ENCODE measurements at places on chromosomes 3 and 15. TPM values are rescaled to one million over a fixed set of nuclear protein-coding genes. Genes with fewer than 3 reads are reported as not detected.

The ARRDC4 gene
- total RNA-seq: 1.4 TPM

The PLSCR5 gene
- not detected for total RNA-seq

The SLC2A2 gene
- total RNA-seq: not detected

The TLR9 gene
- total RNA-seq: not detected

The TUBGCP4 gene
- total RNA-seq: 7.9 TPM

The CACNA1D gene
- 5.3 TPM for total RNA-seq

The SLCO3A1 gene
- 2.5 TPM for total RNA-seq

The CDCP1 gene
- total RNA-seq: not detected

The TUSC7 gene
- total RNA-seq: not detected

The SENP8 gene
- total RNA-seq: 2.1 TPM

The GPR62 gene
- total RNA-seq: not detected

The ERICH6 gene
- not detected for total RNA-seq

The NANOGP8 gene
- total RNA-seq: not detected

DNA sequence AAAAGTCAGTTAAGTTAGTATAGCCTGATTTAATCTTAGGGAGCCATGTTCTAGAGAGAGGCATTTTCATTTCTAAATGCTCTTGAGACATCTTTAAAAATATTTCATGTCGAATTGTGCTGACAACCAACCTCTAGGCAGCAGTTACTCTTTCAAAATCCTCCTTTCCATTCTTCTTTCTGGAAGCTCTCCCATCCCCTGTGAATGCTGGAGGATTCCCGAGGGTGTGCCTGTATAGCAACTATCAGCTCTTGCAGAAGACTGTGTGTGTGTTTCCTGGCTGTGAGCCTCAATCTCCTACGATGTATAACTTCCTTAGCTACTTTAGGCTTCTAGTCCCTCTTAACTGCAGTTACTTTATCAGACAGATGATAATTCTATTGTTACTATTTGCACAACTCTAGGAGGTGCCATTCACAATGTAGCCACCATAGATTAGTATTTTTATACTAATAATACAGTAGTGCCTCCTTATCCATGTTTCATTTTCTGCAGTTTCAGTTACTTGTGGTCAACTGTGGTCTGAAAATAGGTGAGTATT is 250.3 kb downstream of the EDEM1 start:
- no peak for DNase-seq

- no peak for DNase-seq
These were observed 2.8 kb downstream of the C2CD4A start for GRCh38 chr15:62069551-62069950.

DNA sequence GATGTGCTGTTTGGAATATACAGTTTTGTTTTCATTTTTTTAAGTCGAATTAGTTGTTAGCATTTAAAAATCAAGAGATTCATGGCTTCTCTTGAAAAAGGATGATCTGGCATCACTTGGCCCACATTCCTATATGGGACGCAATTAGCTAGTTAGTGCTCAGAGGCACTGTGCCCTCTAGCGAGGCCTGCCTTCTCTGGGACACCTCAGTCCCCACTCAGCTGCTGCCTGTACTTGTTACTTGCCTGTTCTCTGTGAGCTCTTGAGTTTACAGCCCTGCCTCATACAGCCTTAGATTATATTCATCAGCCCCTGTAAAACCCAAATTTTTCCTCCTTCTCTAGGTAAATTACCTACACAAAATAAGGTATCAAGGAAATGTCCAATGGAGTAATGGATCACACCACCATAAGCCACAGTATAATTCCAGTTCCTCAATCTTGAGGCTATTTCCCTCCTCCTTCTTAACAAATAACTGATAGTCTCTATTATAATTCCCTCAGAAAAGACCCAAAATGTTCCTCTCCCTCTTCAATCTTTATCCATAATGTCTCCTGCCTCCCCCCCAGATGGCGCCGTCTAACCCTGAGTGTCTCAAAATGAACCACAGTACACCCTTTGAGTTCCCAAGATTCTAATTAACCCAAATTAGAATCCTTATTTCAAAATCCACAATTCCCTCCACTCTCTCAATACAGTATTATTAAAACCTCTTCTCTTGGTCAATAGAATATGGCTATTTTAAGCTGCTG is 2.7 kb downstream of the ZMAT3 start:
- DNase-seq: peak; percentile 47

DNA sequence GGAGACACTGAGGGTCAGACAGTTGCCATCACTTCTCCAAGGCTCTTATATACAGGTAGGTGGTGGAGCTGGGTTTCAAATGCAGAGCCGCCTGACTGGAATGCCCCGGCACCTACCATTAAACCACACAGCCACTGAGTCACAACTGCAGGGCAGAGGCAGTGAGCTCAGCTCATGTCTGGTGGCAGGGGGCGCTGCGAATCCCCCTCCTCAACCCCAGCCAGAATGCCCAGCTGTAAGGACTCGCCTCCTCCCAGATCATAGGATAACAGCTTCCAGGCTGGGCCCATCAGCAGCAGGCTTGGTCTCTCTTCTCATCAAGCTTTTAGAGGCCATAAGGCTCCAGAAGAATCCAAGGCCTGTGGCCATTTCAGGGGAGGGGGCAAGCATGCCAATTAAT is 26.4 kb downstream of the ADCY5 start:
- DNase-seq: no peak

DNA sequence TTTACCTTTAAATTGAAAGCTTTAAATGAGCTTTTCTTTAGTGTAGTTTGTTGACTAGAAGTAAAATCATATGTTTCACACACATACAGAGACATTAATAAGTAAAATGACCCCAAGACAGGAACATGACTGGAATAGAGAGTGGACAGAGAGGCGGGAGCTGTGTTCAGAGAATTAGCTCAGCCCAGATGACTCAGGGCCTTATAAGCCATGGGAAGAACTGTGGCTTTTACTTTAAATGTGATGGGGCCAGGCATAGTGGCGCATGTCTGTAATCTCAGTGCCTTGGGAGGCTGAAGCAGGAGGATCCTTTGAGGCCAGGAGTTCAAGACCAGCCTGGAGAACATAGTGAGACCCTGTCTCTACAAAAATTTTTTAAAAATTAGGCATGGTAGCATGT is 26.7 kb downstream of the SACM1L start:
- DNase-seq: no peak

GRCh38 chr3:12073106-12073505 is 68.9 kb downstream of the SYN2 start:
- no peak for DNase-seq

DNA sequence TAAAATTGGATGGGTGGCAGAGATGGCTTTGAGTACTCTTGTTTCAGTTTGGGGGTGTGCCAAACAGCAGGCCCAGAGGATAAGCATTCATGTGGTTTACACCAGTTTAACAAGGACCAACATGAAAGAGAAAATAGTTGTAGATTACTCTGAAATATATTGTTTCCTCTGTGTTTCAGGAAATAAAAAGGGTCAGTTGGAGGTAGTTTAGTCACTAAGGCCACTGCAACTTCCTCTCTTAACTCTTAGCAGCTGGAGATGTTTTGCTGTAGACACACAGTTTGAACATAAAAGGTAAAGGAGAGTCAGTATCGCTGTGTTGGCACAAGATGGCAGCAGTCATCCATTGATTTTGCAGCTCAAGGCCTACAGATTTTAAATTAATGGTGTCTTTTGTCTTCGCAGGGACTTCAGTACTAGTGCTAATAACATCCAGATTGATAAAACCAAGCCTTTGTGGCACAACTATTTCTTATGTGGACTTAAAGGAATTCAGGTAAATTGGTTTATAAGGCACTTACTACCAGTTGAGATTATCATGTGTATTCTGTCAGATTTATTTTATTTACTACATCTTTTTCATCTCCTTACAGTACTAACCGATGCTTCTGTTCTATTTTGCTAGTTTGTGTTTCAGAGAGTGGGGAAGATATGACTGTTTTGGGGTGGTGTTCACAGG is 65.5 kb downstream of the GALK2 start:
- DNase-seq: peak; percentile 85

DNA sequence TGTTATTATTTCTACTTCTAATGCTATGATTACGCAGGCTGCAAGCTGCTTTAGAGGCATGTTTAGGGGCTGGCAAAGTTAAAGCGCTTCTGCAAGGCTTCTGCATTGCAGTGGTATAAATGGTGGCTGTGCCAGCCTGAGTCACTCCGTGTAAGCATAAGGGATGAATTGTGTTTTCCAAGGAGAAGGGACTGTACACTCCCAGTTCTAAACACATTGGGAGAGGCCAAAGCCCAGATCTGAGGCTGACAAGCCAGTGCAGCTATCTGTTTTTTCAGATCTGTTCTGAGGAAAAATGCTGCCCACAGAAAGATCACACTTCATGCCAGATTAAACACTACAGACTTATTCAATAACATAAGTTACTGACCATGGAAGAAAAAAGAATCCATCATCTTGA is 83.8 kb downstream of the PRICKLE2 start:
- DNase-seq: no peak

DNA sequence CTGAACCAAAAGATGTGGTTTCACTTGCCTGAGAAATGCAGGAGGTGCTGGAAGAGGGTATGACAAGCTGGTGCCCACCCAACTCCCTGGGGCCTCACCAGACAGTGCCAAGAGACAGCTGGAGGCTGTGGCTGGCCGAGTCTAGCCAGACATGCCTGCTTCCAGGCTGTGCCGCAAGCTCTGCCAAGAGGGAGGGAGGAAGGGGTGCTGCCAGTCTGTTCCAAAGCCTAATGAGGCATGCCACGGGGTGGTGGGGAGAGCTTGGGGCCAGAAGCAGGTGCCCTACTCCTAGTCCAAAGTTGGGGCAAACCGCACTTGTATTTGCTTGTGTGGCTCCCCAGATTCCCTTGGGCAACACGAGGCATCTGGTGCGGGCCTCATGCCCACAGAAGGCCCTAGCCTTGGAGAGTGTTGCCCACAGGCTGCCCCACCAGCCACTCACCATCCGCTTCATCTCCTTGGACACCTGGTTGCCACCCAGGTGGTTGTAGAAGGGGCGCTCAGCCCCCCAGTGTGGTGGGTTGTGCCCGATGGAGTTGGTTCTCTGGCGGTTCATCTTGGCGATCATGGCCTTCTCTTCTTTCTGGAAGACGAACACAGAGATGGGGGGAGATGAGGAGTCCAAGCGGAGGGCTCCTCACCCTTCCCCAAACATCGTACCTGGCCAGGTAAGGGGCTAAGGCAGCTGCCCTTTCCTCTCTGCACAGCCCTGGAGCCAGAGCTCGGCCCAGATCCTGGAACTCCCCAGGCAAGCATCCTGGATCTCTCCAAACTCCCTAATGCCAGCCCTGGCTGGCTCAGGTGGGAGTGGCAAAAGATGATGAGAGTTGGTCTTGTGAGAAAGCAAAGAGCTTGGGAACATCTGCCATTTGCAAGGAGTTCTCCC is 123.4 kb downstream of the SEC22A start:
- no peak for DNase-seq

GRCh38 chr3:24254649-24255048 is 240.0 kb downstream of the THRB start:
- peak; percentile 45 for DNase-seq

- no peak for DNase-seq
These were observed 12.8 kb downstream of the ELL3 start for GRCh38 chr15:43763819-43764446.

- no peak for DNase-seq
These were observed 6.9 kb downstream of the SLC6A11 start for GRCh38 chr3:10822708-10823515.

DNA sequence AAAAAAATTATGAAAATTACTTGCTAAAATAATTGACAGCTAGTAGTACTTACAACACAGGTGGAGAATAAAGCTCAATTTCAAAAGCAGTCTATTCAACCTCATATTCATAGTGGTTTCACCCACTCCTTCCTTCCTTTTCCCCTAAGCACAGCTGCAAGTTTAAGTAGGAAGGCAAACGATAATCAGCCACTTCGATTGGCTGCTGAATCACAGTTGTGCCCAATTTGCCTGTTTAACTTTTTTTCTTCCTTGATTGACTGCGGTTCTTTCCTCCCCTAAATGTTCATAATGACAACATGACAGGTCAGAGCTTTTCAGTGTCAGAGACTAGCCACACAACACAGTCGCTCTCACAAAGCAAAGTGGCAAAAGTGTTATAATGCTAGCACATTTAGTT is 468.0 kb upstream of the GBE1 start:
- DNase-seq: no peak

GRCh38 chr15:67349634-67350033 is 95.0 kb downstream of the IQCH start:
- no peak for DNase-seq

- no peak for DNase-seq
These were observed 71.2 kb downstream of the CYP19A1 start for GRCh38 chr15:51267051-51267702.

- DNase-seq: no peak
These were observed 131.8 kb upstream of the UBE2E2 start for GRCh38 chr3:23071296-23071695.

Measured in SK-MEL-5 (cell line).